ENCODE measurements at places on chromosomes 16 and 17.

DNA sequence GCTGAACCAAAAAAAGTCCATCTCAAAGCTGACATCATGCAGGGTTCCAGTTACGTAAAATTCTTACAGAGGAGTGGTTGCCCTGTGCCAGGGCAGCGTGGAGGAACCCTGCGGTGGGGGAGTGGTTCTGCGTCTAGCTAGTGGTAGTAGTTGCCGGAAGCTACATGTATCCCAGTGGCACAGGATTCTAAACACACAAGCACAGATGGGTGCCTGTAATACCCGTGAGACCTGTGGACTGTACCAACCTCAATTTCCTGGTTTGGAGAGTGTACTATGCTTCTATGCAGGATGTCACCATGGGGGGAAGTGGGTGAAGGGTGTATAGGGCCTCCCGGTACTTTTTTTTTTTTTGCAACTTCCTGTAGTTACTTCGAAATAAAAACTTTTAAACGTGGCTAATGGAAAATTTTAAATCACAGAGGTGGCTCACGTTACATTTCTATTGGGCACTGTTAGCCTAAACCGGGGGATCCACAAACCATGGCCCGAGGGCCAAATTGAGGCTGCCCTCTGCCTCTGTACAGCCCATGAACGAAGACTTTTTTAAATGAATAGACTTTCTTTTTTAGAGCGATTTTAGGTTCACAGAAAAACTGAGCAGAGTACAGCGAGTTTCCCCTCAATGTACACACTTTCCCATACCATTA is 38.5 kb downstream of the TBC1D16 start:
- no peak for DNase-seq

DNA sequence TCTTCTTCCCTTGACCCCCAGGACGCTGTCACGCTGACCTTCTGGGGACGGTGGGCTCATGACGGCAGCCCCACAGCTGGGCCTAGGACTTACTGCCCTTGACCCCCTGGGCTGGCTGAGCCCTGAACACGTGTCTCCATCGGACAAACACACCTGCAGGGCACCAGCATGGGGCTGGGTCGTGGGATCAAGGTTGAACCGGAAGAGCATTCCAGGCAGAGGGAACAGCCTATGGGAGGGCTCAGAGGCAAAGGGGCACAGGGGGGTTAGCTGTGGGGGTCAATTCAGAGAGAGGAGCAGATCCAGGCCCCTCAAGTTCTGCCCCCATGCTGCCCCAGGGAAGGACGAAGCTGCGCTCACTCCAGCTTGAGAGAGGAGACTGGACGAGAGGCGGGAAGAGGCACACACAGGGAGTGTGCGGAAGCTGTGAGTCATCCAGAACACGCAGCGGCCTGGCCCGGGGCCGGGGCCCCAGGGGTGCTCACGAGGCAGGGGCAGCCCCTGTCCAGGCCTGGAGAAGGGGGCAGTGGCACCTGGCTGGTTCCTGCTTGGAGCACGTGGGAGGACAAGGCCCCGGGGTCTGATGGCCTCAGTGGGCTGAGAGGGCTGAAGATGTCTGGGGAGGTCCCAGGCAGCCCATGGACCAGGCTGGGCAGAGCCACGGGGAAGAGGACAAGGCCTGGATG is 9.9 kb downstream of the SSTR5 start:
- DNase-seq = peak; percentile 11

DNA sequence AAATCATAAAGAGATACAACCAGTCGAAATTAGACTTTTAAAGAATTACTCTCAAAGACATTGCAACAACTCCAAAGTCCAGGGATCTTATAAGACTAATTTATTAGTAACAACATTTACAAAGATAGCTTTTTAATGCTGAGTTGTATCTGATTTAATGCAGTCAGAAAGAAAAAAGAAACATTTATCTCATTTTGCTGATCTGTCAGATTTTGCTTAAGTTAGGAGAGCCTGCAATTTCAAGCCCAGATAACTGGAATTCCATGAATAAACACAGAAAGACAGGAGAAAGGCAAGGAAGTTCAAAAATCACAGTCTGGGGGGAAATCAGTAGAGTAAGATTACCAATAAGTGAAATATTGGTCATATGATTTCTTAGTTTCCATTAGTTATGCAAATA is 22.9 kb downstream of the SLFN11 start:
- no peak for DNase-seq

- DNase-seq = peak; percentile 64
Measured at GRCh38 chr17:41917192-41917591, 1.6 kb downstream of the ACLY start.

GRCh38 chr17:74085434-74085833 is 118.0 kb upstream of the RPL38 start:
- no peak for DNase-seq

DNA sequence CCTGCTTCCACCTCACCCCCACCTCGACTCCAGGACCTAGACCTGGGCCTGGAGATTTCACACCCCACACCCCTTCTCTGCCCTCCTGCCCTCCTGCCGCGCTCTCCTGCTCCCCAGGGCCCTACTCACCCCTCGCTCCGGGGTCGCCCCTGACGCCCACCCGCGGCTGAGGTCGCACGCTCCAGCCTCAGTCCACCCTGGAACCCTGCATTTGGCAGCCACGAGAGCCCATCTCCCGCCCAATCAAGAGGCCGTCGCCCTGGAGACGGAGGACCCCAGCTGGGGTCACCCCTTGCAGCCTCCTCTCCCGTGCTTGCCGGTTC is 16.1 kb downstream of the TLE7 start:
- DNase-seq = no peak

- no peak for DNase-seq
Measured at GRCh38 chr17:51064061-51064735, 56.5 kb downstream of the SPAG9 start.

DNA sequence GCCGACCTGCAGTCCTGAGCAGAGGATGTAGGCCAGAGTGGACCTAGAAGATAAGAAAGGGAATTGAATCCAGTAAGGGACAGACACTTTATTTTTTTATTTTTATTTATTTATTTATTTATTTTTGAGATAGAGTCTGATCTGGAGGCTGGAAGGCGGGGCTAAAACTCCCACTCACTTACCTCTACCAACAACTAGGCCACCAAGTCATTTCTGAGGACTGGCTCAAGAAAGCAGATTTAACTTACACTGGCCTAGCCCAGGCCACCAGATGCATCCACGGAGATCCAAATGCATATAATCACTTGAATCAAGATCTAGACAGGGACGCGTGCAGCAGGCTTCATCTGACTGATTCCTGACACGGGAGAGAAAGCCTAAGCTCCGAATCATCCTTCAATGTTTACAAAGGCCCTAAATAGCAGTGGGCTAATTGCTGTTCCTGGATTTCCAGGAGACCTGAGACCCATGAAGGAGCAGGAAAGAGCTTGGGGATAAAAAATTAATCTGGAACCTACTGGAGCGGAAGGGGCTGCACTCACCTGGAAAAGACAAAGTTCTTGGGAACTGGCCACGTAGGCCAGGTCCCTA is 1.1 kb upstream of the ALOX12 start:
- DNase-seq = peak; percentile 12

GRCh38 chr16:4323071-4323844 is 7.4 kb downstream of the GLIS2 start:
- no peak for DNase-seq

GRCh38 chr16:48136547-48137360 is 19.0 kb downstream of the ABCC12 start:
- DNase-seq = no peak

DNA sequence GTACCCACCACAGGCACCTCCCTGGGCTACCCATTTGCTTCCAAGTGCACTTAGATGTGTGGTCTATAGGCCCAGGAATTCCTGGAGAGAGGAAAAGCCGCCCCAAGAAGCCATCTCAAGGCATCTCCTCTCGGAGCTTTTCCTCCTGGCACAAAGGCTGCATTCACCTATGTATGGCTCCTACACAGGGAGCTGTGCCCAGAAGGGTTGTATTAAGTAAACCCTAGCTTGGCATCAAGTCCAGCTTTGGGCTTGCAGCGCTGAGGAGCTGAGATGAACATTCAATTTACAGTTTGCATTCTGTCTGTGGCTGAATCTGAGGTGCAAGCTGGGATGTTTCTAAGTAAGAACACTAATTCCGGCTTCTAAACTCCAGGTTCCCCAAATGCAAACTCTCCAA is 81.3 kb downstream of the CDYL2 start:
- no peak for DNase-seq

- no peak for DNase-seq
Measured at GRCh38 chr16:3096362-3096761, 2.7 kb downstream of the ZSCAN10 start.

DNA sequence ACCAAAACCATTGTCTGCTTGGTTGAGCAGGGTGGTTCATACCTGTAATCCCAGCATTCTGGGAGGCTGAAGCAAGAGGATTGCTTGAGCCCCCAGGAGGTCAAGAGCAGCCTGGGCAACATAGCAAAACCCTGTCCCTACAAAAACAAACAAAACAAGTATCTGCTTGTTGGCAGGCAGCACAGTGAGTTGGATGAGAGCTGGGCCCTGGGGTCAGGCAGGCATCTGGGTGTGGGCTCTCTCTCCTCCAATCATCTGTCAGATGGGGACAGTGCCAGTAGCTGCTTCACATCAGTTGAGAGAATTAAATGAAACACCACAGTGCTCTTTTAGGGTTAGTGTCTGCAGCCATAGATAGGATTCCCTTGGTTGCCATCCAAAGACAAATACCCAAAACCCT is 5.8 kb downstream of the ARMC7 start:
- no peak for DNase-seq

GRCh38 chr16:67460168-67460567 is 20.8 kb downstream of the ATP6V0D1 start:
- no peak for DNase-seq

DNA sequence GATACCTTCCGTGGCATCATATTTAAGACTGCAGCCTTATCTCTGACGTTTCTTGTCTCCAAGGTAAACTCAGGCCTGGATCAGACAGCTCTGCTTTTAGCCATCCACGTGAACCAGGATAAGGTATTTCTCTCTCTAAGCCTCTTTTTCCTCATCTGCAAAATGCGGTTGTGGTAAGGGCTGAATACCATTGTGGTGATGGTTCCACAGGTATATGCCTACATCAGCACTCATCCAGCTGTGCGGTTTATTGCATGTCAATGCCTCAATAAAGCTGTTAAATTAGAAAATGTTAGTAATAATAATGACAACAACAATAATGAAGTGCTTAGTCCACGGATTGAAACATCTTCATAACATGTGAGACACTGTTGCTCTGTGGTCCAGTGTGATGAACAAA is 104.4 kb downstream of the GRIN2A start:
- no peak for DNase-seq

- DNase-seq = no peak
Measured at GRCh38 chr17:82960419-82961271, 118.8 kb upstream of the METRNL start.

- no peak for DNase-seq
Measured at GRCh38 chr17:50603340-50603739, 31.3 kb upstream of the ABCC3 start.

GRCh38 chr17:41534899-41535546 is 6.9 kb upstream of the KRT19 start:
- no peak for DNase-seq

DNA sequence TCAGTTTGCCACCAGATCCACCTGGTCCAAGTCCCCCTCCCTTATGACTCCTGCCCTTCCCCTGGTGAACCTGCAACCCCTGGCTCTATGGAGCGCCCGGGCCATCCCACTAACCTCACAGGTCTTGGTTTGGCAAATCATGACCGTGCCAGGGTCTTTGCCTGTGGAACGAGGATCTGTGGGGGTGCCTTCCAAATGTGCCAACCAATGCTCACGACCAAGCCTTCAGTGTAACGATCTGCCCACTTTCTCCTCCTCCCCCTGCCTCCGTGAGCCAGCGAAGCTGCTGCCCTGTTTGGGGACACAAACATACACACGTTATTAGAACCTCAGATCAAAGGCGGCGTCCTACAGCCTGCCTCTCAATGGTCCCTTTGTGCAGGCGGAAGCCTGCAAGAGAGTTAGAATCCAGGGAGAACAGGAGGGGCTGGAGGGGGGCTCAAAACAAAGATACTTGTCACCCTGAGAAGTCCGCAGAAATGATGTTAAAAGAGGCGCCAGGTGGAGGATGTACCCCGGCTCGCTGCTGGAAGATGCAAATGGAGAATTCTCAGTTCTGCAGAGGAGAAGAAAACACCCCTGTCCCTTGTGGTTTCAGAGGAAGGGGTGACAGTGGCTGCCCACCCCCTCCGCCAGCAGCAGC is 9.0 kb upstream of the NKD1 start:
- DNase-seq = no peak

GRCh38 chr17:65324611-65325342 is 187.6 kb downstream of the RGS9 start:
- no peak for DNase-seq

All from RCC 7860 (cell line).